ENCODE measurements at places on chromosomes 11 and 22.

GRCh38 chr11:65067446-65067845, 9.1 kb upstream of the NAALADL1 start:
- no peak for DNase-seq

- no peak for DNase-seq
Observed at GRCh38 chr22:44445307-44445680, 52.7 kb downstream of the RTL6 start.

GRCh38 chr11:57200917-57201316, 19.2 kb downstream of the LRRC55 start:
- no peak for DNase-seq

DNA sequence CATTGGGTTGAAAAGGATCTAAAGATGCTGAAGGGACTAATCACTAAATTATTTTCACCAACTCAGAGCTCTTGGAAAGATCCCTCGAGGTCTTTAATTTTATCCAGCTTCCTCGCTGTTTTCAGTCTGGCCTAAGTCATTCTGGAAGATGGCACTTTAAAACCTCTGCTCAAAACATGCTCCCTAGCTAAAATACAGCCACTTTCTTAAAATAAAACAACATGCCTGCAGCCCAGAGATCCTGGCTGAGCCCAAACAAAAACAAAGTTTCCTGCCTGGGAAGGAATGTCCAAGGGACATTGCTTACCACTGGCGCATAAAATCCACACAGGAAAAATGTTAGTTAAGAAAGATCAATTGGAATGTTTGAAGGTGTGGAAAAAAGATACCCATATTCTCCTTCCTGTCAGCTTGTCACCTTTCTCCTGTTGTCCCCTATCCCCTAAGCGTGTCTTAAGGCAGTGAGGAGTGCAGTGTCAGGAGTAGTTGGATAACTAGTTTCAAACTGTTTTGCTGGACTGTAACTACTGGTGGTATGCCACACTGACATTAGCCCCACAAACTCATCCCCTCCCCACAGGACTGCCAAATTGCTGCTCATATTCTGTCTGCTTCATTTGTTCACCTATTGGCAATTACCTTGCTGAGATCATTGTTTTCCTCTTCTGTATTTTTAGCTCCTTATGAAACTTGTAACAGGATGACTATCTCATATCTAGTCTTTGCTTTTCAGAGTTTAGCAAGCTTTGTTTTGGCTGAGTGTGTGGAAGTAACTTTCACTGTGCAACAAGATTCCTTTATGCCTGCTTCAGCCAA, 108.3 kb upstream of the SESN3 start:
- DNase-seq: no peak

- DNase-seq: no peak
Observed at GRCh38 chr11:57332694-57333440, 2.8 kb downstream of the SSRP1 start.

GRCh38 chr22:45552580-45553350, 50.1 kb downstream of the FBLN1 start:
- no peak for DNase-seq

DNA sequence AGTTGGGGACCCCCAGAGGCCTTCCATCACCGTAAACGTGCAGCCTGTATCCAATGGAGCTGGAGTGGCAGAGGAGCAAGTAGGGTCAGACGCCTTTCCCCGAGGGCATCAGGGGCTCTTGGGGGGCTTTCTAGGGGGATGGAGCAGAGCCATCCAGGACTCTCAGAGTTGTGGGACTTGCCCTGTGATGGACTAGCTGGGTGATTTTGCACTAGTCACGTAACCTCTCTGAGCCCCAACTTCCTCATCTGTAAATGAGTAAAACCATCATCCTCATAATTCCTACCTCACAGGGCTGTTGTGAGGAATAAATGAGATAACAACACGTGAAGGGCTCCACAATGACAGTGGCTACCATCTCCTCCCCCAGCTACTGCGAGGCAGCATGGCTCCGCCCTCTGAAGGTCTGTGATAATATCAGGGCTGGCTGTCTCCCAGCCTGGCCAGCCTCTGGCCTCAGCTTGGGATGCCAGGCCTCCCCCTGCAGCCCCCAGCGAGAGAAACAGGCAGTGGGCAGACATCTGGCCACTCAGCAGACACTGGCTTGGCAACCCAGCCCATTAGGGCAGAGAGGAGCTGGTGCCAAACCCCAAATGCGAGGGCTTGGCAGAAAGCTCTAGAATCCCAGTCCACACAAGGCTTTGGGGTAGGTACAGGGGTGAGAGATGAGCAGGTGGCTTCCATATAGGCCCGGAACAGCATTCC, 6.7 kb downstream of the USP2 start:
- DNase-seq: no peak

DNA sequence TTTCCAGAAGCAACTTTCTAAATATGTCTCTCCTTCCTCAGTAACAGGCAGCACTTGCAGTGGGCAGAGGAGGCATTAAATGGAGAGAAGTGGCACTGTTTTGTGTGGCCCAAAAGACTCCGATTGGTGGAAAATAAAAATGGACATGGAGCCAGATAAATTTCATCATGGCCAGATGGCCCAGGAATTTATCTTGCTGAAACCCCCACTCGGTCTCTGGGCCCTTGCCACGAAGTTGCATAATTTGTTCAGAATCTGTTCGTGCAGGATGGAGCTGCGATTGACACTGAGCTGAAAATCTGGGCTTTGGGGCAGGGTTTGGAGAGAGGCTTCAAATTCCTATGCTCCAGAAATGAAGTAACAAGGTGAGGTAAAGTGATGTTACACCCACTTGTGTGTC, 65.5 kb downstream of the C11orf91 start:
- DNase-seq: no peak

DNA sequence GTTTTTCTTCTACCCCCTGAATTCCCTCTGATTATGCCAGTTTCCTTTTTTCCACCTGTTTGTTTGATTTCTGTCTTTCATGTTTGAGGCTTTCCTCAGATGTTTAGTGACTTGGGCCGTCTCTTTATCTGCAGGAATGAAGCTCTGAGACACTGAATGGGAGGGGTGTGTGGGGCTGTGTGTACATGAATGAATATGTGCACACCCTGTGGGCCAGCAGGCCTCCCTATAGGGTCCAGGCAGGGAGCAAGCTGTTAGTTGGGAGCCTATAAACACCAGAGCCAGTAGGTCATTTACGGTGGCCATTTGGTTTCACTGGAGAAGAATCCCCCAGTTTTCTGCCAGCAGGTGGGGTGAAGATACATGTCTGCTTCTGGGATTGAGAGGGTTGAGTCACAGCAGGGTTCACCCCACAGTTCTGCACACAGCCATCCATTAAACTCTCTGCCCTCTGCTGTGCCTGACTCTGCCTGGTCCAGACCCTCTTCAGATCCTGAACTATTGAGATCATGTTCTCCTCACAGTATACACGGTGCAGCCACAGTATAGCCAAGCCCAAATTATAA, 34.8 kb downstream of the BARX2 start:
- no peak for DNase-seq

Data from stimulated activated CD4-positive, alpha-beta T cell treated with anti-CD3 and anti-CD28 coated beads, Interleukin-2, amount 100 ng/mL, for 24 hours (primary cell).